Right renal pelvis (tissue), 4 donors: ENCODE measurements at places on chromosomes 3 and 15. TPM values are rescaled to one million over a fixed set of nuclear protein-coding genes. Genes with fewer than 3 reads are reported as not detected.
A peak's percentile ranks its signal among the peaks of the same experiment; 100 is the strongest.

DNA sequence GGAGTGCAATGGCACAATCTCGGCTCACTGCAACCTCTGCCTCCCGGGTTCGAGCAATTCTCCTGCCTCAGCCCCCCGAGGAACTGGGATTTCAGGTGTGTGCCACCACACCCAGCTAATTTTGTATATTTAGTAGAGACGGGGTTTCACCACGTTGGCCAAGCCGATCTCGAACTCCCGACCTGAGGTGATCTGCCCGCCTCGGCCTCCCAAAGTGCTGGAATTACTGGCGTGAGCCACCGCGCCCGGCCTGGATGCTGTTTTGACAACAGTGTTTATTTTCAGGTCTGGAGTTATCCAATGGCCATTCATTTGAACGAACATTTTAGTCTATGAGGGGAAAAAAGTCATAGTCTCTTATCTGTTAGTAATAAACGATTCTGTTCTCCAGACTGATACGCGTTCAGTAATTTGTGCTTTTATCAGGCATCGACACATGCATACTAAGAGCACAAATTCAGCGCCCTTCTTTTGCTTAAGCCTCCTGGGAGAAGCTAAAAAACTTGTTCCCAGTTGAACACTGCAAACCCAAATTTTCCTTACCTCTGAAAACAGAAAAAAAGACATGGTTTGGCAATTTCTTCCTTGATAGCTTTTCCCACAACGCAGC, 1.3 kb downstream of the B3GALNT1 start:
- no peak for DNase-seq

- no peak for DNase-seq
Observed at GRCh38 chr3:56173601-56174000, 294.7 kb downstream of the ERC2 start.

- no peak for DNase-seq
Observed at GRCh38 chr15:52112203-52112750, 298 bp downstream of the BCL2L10 start.

DNA sequence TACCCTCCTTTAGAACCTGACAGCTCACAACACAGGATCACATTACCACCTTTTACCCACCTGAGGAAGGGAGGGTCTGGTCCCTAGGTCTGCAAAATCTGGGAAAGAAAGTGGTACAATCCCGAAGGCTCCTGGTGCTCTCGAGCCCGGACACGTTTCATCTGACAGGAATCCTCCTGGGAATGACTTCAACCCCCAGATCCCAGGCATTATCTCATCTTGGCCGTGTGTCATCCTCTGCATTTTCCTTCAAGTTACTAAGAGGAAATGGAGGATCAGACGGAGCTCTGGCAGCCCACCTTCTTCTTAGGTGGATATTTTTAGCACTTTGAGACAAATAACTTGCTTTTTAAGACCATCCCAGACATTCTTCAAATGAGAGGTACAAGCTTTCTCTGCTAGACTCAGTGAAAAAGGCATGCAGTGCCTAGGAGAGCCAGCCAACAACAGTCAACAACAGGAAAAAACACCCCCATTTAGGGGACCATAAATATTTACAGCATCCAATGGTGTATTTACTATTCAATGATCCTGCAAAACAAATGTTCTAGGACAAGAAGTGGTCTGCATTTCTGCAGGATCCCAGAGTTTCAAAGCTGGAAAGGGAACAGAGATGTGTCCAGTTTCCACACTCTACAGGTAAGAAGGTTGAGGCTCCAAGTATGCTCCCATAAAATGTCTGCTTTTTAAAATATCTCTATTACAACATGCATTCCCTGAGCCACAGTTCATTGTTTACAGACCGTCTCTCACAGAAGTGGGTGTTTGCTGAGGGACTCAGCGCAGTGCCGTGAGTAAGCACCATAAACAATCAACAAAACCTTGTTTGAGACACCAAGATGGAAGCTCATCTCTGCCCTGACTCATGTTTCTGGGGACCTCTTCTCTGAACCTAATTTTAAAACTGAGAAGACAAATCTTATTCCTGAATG, 38.3 kb upstream of the ARHGEF3 start:
- no peak for DNase-seq

GRCh38 chr3:151305060-151305774, 11.4 kb downstream of the GPR87 start:
- DNase-seq, result no peak

DNA sequence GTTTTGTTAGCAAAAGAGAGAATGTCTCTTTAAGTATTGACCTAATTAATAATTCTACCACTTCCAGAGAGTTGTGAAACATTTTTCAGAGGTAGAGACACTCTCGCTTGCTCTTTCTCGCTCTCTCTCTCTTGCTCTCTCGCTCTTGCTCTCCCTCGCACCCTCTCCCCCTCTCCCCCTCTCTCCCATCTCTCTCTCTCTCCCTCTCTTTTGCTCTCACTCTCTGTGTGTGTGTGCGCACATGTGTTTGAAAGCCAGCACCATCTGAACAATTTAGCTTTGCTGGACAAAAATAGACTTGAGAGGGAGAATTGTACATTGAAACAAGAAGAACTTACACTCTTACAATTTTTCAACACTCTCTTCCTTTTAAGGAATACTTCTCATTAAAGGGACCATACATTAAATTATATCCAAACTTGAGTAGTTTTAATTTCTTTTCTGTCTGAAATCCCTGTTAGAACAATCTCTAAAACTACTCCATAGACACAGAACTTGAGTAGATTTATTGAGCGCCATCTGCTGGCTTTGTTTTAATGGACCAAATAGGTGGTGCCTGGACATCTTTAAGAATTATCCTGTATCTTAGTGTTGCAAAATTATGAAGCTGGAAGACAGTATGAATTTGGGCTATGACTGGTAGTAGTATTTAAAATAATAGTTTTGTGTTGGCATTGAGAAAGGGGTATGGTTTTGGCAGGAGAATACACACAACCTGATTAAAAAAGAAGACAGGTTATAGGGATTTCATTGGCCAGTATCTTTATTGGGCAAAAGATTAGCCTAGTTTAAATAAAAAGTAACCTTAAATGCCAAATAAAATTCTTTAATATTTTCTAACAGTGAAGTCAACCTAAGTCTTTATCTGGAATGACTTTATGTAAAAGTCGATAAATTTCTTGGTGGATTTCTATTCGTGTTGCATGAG, 124.6 kb downstream of the AKAP13 start:
- peak; percentile 61 for DNase-seq

The TNFSF10 gene
- polyA plus RNA-seq, result 38.7 TPM

DNA sequence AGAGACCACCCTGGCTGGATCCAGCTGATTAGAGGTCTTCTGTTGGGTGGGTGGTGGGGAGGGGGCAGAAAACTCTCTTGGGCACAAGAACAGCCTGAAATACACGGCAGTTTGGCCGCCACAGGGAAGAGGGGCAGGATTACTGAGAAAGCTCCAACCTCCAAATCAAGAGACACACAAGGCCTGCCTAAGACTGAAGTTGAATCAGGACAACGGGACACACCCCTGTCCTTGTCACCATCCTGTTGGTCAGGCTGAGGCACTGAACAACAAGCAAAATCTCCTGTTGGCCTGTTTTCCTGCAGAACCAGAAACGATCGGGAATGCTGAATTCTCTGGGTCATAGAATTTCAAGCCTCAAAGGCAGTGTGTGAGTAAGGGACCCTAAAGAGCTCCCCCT, 247.8 kb downstream of the FAM43A start:
- DNase-seq, result no peak

GRCh38 chr3:152302521-152303021, 33.8 kb downstream of the MBNL1 start:
- no peak for DNase-seq

The MYL3 gene
- 29.0 TPM for polyA plus RNA-seq

- no peak for DNase-seq
Observed at GRCh38 chr3:138463724-138464490, 29.5 kb downstream of the ESYT3 start.

The A4GNT gene
- 0.97 TPM for polyA plus RNA-seq

GRCh38 chr3:159904455-159904854, 84.2 kb upstream of the IL12A start:
- no peak for DNase-seq

DNA sequence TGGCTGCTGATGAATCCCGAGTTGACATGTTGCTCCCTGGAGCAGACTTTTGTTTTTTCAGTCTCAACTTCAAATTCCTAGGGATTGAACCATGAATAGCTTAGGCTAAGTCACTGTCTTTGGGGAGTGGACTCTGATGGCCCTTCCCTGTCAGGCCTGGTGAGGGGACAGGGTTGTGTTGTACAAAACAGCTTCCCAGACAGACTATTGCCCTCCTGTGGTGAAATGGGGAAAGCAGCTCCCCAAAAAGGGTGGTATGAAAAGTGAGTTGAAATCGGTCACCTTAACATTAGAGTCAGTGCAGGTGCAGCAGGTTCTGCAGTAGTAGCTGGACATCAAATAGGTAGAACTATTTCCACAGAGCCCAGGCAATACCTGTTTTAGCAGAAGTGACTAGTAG, 775.6 kb downstream of the ROBO2 start:
- DNase-seq, result no peak

The CPN2 gene
- polyA plus RNA-seq, result 0.50 TPM

GRCh38 chr3:43161684-43162229, 55.9 kb upstream of the POMGNT2 start:
- no peak for DNase-seq

DNA sequence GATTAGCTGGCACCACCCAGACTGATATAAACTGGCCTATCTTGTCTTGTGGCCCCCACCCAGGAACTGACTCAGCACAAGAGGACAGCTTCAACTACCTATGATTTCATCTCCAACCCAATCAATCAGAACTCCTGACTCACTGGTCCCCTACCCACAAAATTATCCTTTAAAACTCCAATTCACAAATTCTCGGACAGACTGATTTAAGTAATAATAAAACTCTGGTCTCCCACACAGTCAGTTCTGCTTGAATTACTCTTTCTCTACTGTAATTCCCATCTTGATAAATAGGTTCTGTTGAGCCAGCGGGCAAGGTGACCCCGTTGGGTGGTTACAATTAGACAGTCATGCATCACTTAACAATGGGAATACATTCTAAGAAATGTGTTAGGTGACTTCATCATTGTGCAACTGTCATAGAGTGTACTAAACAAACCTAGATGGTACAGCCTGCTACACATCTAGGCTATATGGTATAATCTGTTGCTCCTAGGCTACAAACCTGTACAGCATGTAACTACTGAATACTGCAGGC, 48.1 kb upstream of the MAP4 start:
- DNase-seq, result no peak

DNA sequence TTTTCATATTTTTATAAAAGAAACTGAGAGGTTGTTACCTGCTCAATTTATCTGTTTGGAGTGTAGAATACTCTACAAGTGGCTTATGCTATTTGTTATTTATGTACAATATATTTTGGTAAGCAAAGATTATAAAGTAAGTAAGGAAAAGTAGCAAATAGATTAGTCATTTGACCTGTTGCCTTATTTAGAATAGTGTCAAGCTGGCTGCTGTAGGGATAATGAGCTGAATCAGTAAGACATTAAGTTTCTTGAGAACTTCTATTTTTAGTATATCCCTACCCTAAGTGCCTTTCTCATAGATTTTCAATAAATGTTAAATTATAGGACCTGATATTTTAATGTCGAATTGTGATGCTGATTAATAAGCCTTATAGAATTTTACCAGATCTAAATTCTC, 37.2 kb downstream of the ECT2 start:
- DNase-seq, result no peak

DNA sequence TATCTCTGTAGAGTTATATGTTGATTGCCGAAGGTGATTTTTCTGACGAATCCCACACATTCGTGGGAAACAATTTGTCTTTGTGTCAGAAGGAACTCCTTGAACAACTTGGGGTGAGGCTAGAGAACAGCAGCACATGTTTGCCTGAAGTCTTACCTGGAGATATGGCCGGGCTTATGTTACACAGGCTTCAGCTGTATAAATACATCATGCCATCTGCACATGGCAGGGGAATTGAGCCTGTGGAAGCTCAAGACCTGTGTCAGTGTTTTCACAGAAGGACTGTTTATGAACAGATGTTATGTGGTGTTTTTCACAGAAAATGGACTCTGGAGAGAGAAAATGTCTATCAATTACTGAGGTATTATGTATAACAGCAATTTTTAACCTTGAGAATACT, 203.6 kb upstream of the MDFIC2 start:
- no peak for DNase-seq

The PPP1R14D gene
- polyA plus RNA-seq, result 0.49 TPM
